ENCODE measurements at places on chromosomes 2 and 18. TPM values are rescaled to one million over a fixed set of nuclear protein-coding genes. Genes with fewer than 3 reads are reported as not detected.

DNA sequence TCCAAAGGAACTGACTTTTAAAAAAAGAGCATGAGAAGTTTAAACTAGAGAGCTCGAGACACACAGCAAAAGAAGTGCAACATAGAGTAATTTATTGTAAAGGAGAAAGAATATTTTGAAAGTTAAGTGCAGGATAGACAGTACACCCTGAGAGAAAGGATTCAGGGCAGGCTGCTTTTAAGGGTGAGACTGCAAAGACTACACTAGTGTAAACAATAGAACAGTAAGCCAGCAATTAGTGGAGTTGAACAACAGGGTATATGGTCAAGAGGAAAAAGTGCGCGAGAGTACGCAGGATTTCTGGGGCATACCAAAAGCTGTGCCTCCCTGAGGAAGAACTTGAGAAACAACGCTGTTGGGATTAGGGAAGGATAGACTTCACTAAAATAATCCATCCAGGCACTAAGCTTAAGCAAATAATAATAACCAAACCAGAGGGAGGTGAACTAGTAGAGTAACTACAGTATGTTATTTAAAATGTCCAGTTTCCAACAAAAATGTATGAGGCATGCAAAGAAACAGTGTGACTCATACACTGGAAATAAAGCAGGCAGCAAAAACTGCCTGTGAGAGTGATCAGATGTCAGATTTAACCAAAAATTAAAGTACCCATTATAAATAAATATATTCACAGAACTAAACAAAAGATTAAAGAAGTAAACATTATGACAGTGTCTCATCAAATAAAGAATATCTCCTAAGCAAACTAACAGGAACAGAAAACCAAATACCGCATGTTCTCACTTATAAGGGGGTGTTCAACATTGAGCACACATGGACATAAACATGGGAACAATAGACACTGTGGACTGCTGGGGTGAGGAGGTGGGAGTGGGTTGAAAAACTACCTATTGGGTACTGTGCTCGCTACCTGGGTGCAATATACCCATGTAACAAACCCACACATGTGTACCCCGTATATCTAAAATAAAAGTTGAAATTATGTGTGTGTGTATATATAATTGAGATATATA is 40.5 kb upstream of the EMILIN2 start:
- H3K36me3 ChIP-seq = no peaks in the 10 kb centered on the region
- no peak overlapping the region for H3K27ac ChIP-seq
- H3K27me3 ChIP-seq = no peaks in the 10 kb centered on the region
- DNase-seq = no peak
- H3K4me3 ChIP-seq = no peak overlapping the region

- no peaks in the 10 kb centered on the region for H3K36me3 ChIP-seq
- no peak for DNase-seq
- H3K4me3 ChIP-seq = no peak overlapping the region
- no peaks in the 10 kb centered on the region for H3K4me1 ChIP-seq
- no peaks in the 10 kb centered on the region for H3K27me3 ChIP-seq
- no peak overlapping the region for H3K27ac ChIP-seq
These were observed 69.7 kb downstream of the LYPD6 start for GRCh38 chr2:149399934-149400615.

The HDHD2 gene
- total RNA-seq = 30.3 TPM

The GAREM1 gene
- 9.7 TPM for total RNA-seq

The ERBB4 gene
- 0.14 TPM for total RNA-seq

Data from sigmoid colon (tissue), 7 donors.